ENCODE measurements at places on chromosomes 6 and 20. TPM values are rescaled to one million over a fixed set of nuclear protein-coding genes. Genes with fewer than 3 reads are reported as not detected.

The BTNL2 gene
- not detected for polyA plus RNA-seq

The KCNK17 gene
- not detected for polyA plus RNA-seq

The TP53TG5 gene
- polyA plus RNA-seq, result 3.5 TPM

The BACH2 gene
- polyA plus RNA-seq, result 4.6 TPM

The HRH3 gene
- not detected for polyA plus RNA-seq

The CALHM5 gene
- not detected for polyA plus RNA-seq

The ZFP57 gene
- polyA plus RNA-seq, result 3.5 TPM

The PPARD gene
- 28.6 TPM for polyA plus RNA-seq

The SIRPB1 gene
- polyA plus RNA-seq, result not detected

The TAAR5 gene
- not detected for polyA plus RNA-seq

The CNR1 gene
- 0.69 TPM for polyA plus RNA-seq

The STX16 gene
- polyA plus RNA-seq, result 87.7 TPM

The MEP1A gene
- polyA plus RNA-seq, result not detected

The LY6G5C gene
- 5.0 TPM for polyA plus RNA-seq

The STX11 gene
- 0.20 TPM for polyA plus RNA-seq

The CST2 gene
- not detected for polyA plus RNA-seq

The C20orf204 gene
- polyA plus RNA-seq, result 0.35 TPM

The PTGIS gene
- 6.1 TPM for polyA plus RNA-seq

The CCM2L gene
- polyA plus RNA-seq, result 0.35 TPM

The HDGFL1 gene
- not detected for polyA plus RNA-seq

The PLA2G7 gene
- not detected for polyA plus RNA-seq

The ARID1B gene
- 59.8 TPM for polyA plus RNA-seq

The CLPSL2 gene
- not detected for polyA plus RNA-seq

The SNX9 gene
- polyA plus RNA-seq, result 23.9 TPM

The HSPA1L gene
- 5.2 TPM for polyA plus RNA-seq

The VWA7 gene
- polyA plus RNA-seq, result 12.3 TPM

The APOBEC2 gene
- polyA plus RNA-seq, result 107 TPM

The ELOVL2 gene
- polyA plus RNA-seq, result 0.12 TPM

The PGBD1 gene
- polyA plus RNA-seq, result 8.2 TPM

The ZMYND8 gene
- 27.5 TPM for polyA plus RNA-seq

The TINAG gene
- polyA plus RNA-seq, result not detected

The TNFRSF6B gene
- polyA plus RNA-seq, result 4.9 TPM

The AVP gene
- not detected for polyA plus RNA-seq

The PPIL6 gene
- polyA plus RNA-seq, result 8.7 TPM

The DLK2 gene
- 4.6 TPM for polyA plus RNA-seq

The CYP24A1 gene
- polyA plus RNA-seq, result not detected

The C6orf58 gene
- polyA plus RNA-seq, result not detected

The EEF1A2 gene
- 309 TPM for polyA plus RNA-seq

The KCNK16 gene
- not detected for polyA plus RNA-seq

The ULBP3 gene
- 5.8 TPM for polyA plus RNA-seq

The PAK5 gene
- not detected for polyA plus RNA-seq
